ENCODE measurements at places on chromosomes 16 and 17.

DNA sequence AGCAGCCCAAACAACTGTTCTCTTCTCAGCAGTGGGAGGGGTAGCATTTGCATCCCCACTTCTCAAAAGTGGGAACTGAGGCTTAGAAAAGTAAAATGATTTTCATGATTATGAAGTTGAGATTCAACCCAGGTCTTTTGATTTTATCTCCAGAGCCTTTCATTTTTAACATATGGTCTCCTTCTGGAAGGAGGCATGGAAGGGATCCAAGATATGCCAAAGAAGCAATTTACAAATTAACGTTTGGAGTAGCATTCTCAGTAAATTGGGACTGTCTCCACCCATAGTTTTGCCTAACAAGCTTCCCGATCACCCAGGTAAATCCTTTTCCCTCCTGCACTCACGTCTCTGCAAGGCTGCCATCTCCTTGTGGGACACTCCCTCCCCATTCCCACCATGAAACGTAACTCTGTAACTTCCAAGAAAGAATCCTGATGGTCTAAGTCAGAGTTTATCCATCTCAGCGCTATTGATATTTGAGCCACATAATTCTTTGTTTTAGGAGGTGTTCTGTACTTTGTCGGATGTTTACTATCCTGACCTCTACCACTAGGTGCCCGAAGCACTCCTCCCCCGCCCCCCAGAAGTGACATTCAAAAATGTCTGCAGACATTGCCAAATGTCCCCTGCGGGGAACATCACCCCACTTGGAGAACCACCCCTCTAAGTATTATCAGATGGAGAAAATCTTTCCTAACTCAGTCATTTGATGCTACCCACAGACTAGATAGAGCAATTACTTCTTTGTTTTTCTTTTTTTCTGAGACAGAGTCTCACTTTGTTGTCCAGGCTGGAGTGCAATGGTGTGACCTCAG is 32.9 kb upstream of the NFAT5 start:
- DNase-seq = no peak

DNA sequence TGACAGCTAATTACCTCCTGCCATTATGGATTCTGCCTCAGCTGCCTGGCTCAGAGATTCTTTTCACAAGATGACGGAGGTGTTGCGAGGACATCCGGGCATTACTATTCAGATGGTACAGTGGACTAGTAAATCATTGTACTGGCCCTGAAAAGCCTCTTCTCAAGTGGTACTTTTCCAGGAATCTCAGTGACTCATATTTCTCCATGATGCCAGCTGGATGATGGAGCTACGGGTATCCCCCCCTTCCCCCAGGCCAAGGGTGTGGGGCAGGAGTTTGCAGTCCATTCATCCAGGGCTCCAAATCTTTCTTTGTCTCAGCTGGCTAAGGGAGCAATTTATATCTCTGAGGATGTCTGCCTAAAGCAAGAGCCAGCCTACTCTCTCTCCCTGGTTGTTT is 107.7 kb upstream of the GPR139 start:
- DNase-seq = no peak

GRCh38 chr17:67253384-67253783 is 8.4 kb upstream of the HELZ start:
- DNase-seq = no peak

DNA sequence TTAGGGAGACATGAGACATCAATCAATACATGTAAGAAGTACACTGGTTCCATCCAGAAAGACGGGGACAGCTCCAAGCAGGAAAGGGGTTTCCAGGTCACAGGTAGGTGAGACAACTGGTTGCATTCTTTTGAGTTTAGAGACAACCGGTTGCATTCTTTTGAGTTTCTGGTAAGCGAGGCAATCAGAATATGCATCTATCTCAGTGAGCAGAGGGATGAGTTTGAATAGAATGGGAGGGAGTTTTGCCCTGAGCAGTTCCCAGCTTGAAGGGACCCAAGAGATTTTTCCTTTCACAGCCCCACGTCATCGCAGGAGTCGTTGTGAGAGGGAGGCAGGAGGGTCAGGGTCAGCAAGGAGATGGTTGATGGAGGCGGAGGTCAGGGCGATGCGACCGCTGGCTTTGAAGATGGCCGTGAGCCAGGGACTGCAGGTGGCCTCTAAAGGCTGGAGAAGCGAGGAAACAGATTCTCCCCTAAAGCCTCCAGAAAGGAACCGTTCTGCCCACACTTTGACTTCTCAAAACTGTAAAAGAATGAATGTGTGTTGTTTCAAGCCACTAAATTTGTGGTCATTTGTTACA is 36.5 kb downstream of the IRF8 start:
- DNase-seq = no peak

DNA sequence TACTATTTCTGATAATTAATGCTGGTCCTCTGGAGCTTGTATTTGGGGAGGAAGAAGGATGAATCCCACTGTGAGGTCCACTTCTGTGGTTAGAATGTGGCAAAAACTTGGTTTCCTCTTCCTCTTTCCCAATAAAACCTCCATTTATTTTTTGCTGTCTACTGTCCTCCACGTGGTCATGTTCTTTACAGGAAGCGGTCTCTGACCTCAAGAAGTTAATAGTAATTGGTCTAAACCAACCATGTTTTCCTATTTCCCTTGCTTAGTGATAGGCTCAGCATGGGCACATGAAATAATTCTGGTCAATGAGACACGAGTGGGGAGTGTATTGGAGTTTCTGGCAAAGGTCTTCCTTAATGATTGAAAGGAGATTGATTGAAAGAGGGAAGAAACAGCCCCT is 33.9 kb downstream of the CHP2 start:
- no peak for DNase-seq

GRCh38 chr17:28875848-28876550 is 21.2 kb downstream of the ERAL1 start:
- DNase-seq = no peak

DNA sequence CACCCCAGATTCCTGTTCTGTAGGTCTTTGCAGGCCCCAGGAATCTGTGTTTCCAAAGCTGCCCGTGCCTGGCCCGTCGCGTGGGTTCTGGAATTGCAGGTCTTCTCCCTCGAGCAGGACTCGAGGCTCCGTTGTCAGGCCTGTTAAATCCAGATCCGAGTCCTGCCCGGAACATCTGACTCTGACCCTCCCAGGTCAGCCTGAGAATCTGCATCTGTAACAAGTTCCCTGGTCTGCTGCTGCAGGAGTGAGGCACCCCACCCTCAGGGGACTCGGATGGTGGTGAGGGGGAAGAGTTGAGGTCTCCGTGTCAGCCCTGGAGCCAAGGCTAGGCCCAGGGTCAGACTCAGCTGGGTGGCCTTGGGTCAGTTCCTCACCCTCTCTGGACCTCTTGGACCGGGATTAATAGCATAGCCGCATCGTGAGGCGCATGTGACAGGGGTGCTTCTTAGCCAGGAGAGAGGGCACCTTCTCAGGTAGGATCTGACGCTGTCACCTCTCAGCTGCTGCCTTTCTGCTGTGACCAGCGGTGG is 8.8 kb downstream of the SPIRE2 start:
- no peak for DNase-seq

GRCh38 chr17:56021681-56022190 is 131.5 kb upstream of the ANKFN1 start:
- no peak for DNase-seq

- DNase-seq = no peak
These were observed 13.3 kb upstream of the PMP22 start for GRCh38 chr17:15278380-15278779.

DNA sequence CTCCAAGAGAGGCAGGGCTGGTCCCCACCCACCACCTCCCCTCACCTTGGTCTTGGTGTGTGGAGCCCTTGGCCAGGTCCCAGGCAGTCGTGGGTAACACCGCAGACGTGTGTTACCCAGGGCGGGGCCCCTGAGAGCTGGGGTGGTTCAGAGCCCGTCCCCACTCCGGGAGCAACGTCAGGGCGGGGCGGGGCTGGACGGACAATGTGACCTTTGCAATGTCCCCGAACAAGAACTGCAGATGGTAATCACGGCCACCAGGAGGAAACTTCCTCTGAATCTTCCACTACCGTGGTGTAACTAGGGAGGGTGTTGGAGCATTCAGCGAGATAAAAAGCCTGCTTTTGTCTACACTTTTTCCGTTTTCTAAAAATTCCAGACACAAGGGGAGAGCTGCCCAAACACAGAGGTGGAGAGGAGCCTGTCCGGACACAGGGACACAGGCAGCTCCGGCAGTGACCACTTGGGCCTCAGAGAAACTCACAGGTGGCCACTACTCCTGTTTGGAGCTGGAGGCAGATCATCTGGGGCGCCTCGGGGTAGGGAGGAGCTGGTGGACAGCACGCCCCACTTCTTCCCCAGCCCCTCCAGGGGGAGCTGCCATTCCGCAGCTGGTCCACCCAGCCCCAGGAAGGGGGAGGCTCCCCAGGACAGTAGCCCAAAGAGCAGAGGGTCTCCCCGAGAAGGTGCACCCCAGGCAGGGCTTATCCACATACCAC is 14.2 kb upstream of the SLC38A10 start:
- no peak for DNase-seq

GRCh38 chr17:2502871-2503580 is 8.7 kb downstream of the METTL16 start:
- DNase-seq = no peak

DNA sequence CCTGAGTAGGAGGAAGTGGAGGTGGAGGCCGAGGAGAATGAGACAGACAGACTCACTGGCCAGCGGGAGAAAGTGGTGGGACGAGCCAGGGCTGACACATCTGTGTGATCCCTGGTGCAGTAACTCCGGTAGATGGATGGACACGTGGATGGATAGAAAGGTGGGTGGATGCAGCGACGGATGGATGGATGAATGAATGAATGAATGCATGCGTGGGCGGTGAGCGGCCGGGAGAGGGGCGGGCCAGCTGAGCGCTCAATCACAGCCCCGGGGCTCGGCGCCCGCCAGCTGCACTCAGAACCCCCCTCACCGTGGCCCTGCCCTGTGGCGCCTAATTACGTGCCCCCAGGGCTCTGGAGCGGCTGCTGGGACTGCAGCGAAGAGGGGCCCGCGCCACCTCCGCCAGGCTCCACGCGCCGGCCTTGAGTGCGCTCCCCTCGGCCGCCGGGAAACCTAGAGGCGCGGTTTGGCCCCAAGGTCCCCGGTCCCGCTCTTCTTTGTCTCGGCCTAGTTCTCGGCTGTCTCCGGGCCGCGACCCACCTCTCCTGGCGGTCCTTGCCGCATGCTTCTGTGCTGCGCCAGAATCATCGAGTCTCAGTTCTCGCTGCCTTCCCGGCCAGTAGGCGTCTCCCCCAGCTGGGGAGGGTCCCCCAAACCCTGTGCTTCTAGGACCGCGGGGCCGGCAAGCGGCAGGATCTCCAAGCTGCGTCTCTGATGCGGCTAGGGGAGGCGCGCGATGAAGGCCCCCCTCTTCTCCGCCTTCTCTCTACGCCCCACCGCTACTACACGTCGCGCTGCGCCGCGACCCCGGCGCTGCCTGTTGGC is 41.0 kb downstream of the RAI1 start:
- DNase-seq = no peak

- DNase-seq = no peak
These were observed 48.9 kb upstream of the LHX1 start for GRCh38 chr17:36888236-36888951.

- no peak for DNase-seq
These were observed 46.4 kb downstream of the CNGB1 start for GRCh38 chr16:57924514-57924913.

DNA sequence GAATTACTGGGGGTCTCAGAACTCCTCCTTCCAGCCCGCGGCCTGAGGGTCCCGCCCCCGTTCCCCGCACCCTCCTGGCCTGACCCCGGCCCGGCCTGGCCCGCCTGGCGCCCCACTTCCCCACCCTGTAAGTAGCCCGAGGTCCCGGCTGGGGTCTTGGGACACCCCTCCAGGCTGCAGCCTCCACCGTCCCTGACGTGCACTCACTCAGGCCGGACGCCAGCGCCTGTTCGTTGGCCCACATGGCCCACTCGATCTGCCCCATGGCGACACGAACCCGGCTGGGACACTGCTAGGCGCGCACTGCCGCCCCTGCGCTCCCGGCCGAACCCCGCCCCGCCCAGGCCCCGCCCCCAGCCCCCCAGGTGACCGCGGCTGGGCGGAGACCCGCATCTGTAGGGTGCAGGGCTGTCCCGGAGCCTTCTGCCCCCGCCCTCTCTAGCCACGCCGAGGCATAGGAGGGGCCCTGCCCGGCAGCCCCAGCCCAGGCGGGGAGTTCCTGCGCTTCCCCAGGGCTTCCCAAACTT is at the start of gene CYBA:
CYBA (minus strand) TSS at position 305 of the 527 bp plus-strand sequence; CDS start at position 265, 40 bp downstream.
- DNase-seq = peak; percentile 92

DNA sequence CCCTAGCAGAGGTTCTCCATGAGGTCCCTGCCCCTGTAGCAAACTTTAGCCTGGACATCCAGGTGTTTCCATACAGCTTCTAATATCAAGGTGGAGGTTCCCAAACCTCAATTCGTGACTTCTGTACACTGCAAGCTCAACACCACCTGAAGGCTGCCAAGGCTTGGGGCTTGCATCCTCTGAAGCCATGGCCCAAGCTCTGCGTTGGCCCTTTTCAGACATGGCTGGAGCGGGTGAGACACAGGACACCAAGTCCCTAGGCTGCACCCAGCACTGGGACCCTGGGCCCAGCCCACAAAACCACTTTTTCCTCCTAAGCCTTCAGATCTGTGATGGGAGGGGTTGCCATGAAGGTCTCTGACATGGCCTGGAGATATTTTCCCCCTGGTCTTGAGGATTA is 1292.0 kb downstream of the CDH8 start:
- DNase-seq = no peak

DNA sequence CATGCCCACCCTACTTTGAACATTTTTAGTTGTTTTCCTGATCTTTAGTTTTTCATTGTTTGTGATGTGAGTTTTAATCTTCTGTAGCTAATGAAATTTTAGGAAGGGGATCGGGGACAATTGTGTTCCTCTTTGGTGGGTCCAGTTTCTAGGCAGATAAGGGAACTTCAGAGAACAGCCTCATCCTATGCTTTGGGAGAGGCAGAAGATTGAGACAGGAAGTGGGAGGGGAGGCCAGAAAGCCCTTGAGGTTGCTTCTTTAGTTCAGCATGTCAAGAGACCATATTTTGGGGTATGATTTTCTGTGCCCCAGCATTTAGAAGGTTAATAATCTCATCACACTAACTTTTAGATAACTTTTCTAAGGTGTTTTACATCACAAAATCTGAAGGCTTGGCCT is 191.0 kb downstream of the TANC2 start:
- DNase-seq = no peak

- no peak for DNase-seq
These were observed 48.4 kb downstream of the PDPK1 start for GRCh38 chr16:2586241-2586640.

DNA sequence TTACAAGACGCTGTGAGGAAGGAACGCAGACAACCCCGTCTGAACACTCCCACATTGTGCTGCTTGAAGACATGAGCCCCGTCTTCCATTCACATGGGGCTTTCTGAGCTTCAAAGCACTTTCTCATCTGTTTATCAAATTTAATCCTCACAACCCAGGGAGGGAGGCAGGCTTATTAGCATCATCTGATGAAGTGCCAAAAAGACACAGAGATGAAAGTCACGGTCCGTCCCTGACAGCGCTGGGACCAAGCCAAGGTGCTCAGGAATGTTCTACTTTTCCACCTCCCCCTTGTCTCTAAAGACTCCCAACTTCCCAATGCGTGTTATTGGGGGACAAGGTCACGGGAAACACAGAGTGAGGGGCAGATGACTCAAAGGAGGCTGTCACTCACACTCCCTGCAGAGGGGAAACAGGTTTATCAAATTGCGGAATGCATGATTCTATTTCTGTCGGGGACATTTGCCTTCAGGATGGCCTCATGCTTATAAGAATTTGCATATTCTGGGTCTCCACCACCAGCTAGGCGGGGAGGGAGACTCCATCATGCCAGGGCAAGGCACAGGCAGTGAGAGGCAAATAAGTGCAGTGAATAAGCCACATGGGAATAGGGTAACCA is 10.7 kb downstream of the XYLT1 start:
- no peak for DNase-seq
